ENCODE measurements at places on chromosomes 16 and 17.

DNA sequence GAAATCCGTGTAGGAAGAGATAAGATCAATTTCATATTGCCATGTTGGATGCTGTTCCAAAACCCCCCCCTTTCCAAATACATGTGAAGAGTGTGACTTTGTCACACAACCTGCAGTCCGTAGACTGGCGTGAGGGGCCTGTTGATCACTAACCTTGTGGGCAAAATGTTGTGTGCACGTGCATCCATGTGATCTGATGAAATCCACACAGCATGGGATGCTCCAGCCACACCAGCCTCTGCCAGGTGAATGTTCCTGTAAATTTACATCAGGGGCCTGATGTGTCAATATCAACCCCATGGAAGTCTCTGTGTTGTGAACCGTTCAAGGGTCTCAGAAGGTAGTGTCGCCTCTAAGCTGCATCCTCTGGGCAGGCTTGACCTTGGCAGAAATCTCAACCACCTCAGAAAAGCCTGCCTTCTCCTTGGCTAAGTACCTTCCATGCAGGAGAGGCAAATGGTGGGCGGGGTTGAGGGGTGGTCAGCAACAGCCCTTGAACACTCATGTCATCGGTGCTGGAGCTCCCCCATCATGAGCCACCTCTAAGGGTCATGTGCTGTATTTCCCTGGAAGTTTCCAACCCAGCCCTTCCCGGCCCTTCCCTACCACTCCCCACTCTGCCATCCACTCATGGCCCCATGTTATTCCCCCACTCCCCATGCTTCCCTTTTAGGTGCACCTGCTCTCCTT, 78.2 kb upstream of the DNAH17 start:
- no peak for DNase-seq

GRCh38 chr17:2745317-2746037, 4.0 kb downstream of the CCDC92B start:
- DNase-seq, result no peak

DNA sequence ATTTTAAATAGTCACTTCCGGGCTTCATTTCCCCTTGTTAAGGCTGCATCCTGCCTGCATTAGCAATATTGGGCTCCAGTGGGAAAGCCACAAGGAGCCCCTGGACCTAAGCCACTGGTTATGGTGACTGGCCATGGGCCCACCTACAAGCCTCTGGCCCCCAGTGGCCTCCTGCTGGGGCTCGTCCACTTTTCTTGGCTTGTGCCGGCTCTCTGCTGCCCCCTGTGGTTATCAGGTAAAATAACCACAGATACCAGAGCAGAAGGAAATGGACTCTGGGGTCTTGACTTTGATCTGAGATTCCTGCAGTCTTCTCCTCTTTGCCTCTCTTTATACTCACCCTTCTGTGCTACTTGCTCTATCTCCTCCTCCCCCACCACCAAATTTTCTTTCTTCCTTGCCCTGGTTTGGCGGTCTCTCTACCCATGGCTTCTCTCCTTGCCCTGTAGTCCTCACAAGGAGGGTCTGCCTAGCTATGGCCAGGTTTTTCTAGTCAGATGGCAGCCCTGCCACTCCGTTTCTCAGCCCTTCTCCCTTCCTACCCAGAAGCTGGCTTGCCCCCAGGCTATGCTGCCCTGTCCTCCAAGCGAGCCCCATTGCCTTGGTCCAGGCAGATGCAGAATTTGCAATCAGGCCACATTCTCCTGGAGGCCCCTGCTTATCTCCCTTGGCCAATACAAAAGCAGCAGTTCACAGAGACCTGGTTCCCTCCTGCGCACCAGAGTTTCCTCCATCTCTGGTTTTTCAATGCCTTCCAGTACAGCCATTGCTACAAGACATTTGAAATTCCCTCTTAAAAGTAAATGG, 82.9 kb upstream of the RCVRN start:
- DNase-seq, result peak; percentile 37

DNA sequence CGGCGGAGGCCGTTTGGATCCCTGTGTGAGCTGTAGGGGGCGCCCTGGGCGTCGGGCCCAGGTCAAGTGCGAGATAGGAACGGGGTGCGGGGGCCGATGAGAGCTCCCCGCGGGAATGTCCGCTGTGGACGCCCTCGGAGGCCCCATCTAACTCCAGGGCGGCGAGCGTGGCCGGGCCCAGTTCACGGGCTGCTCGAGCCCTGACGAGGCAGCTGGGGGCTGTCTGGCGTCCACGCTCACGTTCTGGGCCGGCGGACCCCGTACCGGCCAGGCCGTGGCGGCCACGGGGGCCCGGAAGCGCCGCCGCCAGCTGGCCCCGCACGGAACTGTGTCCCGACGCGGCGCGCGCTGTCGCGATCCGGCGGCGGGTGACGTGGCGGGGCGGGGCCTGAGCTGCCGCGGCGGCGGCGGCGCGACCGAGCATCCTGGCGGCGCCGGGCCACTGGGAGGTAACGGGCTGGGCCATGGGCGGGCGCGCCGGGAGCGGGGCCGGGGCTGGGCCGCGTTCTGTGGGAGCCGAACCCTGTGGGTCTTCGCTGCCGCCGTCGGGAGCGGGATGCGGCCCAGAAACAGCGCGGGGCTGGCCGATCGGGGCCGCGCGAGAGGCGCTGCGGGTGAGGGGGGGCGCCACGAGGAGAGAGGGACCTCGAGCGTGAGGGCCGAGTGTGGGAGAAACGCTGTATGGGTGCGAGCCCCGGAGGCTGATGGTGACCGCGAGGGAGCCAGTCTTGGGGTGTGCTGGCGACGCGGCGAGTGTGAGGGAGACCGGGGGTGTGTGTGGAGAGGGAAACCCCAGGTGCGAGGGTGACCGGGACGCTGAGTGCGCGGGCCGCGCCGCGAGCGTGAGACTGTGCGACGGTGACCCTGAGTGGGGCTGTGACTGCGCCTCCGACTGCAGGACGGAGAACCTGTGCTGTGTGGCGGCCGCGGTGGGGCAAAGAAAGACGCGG, at the start of gene SLC7A6:
TSS of gene SLC7A6 (plus strand) at position 399 of the 950 bp plus-strand sequence. CDS start 10,201 bp downstream, outside the sequence.
- DNase-seq, result peak; percentile 85

- DNase-seq, result no peak
These were observed 6.2 kb downstream of the ENGASE start for GRCh38 chr17:79080761-79081290.

DNA sequence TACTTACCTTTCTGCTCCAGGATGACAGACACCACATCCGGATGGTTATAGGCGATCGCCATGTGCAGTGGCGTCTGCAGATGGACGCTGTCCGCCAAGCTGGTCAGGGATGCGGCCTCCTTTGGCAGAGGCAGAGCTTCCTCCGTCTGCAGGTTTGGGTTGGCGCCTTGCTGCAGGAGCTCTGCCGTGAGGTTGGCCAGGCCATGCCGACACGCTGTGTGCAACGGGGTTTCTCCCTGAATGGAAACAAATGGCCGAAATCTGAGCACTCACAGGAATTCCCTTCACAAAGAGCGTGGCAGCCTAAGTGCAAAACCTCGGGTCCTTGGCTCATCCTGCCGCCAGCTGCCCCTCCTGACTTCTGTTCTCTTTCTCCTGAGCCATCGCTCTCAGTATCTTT, 41.8 kb downstream of the CYB5D2 start:
- DNase-seq, result no peak

DNA sequence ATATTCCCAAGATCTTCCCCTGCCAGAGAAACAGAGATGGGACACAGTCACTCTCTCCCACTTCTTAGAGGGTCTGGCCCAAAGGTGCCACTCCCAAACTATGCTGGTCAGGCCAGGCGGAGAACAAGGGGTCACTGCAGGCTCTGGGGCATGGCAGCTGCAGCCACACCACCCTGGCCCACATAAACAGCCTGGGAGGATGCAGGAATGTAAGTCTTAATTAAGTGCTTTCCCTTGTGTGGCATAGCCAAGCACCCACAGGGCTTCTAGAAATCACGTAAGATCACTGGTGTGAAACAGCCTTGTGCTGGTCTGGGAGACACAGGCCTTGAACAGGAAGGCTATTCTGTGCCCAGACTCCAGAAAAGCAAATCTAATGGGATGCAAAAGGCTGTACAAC, 31.5 kb downstream of the ABCC12 start:
- DNase-seq, result no peak

DNA sequence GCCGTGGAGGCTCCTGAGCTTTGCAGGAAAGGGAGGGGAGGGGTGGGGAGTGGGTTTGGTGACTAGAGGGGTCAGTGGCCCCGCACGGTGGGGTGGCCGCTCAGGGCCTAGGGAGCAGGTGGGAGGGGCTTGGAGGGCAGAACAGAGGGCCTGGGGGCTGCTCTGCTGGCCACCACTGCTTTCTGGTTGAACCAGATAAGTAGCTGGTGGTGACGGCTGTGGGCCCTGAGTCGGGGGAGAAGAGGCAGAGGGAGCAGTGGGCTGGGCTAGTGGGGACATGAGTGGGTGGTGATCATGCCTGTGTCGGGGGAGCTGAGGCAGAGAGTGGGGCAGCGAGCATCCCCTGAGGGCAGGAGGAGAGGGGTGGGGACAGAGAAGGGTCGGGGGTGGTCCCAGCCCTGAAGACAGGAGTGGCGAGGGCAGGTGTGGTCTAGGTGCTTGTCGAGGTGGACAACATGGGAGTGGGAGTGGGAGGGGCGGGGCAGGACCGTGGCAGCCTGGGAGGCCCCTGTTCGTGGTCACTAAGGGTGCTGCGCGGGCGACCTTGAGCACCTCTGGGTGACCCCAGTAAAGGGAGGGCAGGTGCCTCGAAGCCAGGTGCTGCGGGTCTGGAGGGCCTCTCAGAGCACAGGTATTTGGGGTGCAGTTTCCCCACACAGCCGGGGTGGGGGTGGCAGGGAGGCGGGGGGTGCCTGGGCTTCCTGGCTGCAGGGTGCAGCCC, 6.3 kb upstream of the CD7 start:
- DNase-seq, result no peak

DNA sequence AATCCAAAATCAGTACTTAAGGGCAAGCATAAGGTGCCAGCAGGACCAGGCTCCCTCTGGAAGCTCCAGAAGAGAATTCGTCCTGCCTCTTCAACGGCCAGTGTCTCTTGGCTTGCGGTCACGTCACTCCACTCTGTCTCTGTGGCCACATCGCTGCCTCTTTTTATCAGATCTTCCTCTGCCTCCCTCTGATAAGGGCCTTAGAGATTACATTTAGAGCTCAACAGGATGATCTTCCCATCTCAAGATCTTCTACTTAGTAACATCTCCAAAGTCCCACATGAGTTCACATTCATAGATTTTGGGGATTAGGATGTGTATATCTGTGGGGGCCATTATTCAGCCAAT, 16.9 kb downstream of the MPG start:
- DNase-seq, result no peak

- no peak for DNase-seq
These were observed 52.5 kb downstream of the MRC2 start for GRCh38 chr17:62679866-62680377.

GRCh38 chr17:66250686-66251085, 21.5 kb upstream of the APOH start:
- no peak for DNase-seq

DNA sequence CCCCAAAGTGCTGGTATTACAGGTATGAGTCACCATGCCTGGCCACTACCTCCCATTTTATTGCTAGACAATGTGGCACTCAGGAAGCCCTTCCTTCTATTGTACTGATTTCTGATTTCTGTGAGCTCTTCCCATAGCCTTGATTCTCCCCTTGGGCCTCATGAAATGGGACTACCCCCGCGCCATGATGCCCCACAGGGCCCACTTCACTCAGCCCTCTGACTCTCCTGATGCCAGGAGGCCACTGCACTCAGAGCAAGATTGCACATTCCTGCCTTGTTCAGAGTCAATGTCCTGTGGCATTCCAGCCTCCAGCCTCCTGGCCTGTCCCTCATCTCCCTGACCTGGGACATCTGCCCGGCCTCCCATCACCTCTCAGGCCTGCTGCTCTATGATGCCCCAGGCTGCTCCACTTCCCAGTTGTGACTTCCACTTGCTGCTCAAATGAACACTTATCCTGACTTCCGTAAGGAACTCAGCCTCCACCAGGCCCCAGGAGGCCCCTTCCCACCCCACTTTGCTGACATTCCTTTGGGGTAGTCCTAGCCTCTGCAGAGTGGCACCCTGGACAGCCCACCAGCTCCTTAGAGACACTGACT, 66.6 kb upstream of the KSR1 start:
- DNase-seq, result no peak

DNA sequence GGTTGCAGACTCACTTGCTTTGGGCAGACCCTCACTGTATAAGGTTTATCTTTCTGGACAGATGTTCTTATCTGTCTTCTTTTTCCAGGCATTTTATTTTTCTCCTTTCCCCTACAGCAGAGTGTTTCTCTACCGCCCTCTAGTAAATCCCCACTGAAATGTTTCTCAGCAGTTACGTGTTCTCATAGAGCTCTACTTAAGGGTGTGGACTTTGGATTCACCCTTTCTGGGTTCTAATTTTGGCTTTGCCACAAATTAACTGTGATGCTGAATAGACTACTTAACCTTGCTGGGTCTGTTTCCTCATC, 2.0 kb downstream of the ADAT1 start:
- DNase-seq, result peak; percentile 87

- no peak for DNase-seq
These were observed 6.2 kb upstream of the ACTG1 start for GRCh38 chr17:81518785-81519283.

- no peak for DNase-seq
These were observed 110.8 kb upstream of the DNAH9 start for GRCh38 chr17:11487469-11487868.

GRCh38 chr17:58595194-58595792, 80.9 kb upstream of the MTMR4 start:
- DNase-seq, result no peak

GRCh38 chr16:78768718-78769117, 669.3 kb downstream of the WWOX start:
- no peak for DNase-seq

DNA sequence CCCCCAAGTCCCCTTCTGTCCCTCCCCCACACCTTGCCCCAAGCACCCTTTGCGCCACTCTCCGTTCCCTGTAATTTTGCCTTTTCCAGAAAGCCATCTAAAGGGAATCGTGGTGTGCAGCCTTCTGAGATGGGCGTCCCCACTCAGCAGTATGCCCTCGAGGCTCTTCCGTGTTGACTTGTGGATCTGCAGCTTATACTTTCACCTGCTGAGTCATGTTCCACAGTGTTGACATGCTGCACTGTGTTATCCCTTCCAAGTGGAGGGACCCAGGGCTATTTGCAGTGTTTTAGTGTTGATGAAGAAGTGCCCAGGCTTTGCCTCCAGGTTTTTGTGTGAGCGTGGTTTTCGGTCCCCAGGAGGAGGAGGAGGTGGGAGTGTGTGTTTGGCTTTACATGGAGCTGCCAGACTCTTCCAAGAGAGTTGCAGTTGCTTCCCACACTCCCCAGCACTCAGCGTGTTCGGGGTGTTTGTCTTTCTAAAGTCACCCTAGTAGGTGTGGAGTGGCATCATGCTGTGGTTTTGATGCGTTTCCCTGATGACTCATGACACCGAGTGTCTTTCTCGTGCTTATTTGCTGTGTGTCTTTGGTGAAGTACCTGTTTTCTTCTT, 32.1 kb upstream of the JPT2 start:
- DNase-seq, result peak; percentile 78

DNA sequence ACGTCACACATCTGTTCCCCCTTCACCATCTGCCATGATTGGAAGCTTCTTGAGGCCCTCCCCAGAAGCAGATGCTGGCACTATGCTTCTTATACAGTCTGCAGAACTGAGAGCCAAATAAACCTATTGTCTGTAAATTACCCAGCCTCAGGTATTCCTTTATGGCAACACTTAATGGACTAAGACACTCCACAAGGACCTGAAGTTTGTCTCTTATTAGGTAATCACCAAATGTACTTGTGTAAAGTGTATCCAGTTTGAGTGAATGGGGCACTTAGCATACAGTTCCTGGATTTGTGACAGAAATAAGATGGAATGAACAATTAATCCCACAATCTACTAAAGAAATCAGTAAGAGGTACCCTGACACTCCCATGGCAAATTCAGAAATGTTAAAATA, 105.3 kb downstream of the SLC39A11 start:
- DNase-seq, result no peak

- no peak for DNase-seq
These were observed 14.9 kb downstream of the TFAP4 start for GRCh38 chr16:4257646-4258556.
